ENCODE measurements at places on chromosomes 1 and 21.

DNA sequence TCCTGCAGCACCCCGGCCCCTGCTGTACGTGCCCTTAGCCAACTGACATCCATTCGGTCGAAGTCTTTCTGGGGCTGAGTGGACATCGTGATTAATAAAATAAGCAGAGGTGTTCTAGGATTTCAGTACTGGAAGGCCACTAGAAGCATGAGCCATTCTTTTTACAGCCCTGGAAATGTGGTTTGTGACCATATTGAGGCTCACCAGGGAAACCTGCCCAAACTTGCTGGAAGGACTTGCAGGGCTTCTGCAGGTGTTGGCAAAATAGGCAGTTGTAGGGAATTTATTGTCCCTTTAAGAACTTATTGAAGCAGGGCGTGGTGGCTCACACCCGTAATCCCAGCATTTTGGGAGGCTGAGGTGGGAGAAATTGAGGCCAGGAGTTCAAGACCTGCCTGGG, 80.8 kb downstream of the DOP1B start:
- DNase-seq: no peak

GRCh38 chr1:192904438-192904895, 95.6 kb downstream of the RGS2 start:
- DNase-seq: no peak

GRCh38 chr1:232422098-232422497, 207.8 kb downstream of the SIPA1L2 start:
- DNase-seq: peak; percentile 46

GRCh38 chr1:47979724-47980123, 17.5 kb downstream of the TRABD2B start:
- no peak for DNase-seq

DNA sequence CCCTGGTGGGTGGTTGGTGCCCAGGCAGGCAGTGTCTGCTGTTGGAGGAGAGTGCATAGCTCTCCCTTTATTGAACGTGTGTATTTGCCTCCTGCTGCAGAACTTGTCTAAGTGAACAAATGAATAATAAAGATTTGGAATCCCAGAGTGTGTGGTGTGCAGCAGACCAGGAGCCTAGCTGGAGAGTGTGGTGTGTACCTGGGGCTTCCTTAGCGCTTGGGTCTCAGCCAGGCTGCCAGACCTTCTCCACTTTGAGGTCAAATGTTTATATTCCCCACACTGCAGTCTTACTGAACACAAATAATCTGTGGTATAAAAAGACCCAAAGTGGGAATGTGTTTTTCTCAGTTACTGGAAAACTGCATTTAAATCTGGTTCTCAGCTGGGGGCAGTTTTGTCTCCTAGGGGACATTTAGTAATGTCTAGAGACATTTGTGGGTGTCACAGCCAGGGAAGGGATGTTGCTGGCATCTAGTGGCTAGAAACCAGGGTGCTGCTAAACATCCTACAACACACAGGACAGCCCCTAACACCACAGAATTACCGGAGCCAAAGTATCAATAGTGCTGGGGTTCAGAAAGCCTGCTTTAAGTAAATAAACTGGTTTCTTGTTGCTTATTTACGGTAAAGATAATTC, 23.6 kb downstream of the SLC37A1 start:
- DNase-seq: no peak

- DNase-seq: no peak
Observed at GRCh38 chr1:219296430-219297355, 123.0 kb downstream of the LYPLAL1 start.

GRCh38 chr1:199007423-199007822, 368.6 kb downstream of the PTPRC start:
- DNase-seq: no peak

- no peak for DNase-seq
Observed at GRCh38 chr1:28548318-28548717, 4.6 kb upstream of the TRNAU1AP start.

DNA sequence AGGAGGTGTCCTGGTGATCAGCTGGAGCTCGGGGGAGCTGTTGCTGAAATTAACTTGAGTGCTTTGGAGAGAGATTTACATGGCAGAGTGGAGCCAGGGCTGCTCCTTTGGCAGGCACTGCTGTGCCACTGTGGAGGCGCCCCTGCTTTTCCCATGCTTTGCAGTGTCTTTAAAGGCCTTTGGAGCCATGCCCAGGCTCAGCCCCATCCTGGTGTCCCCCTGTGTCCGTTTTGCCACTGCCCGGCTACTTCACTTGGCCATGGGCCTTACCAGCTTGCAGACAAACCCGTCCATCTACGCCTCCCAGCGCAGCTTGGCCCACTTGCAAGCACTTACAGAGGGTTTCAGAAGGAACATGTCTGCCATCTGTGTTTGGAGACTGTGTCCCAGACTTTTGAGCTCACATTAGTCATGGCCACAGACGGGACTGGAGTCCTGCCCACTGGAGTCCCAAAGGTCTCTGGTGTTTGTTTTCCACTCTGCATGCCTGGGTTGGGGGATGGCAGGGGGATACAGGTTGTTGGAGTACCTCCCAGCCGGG, 18.2 kb upstream of the LAMTOR5 start:
- no peak for DNase-seq

- DNase-seq: no peak
Observed at GRCh38 chr1:157095551-157095950, 4.1 kb downstream of the ETV3L start.

- DNase-seq: peak; percentile 53
Observed at GRCh38 chr1:25675729-25676476, 59.3 kb downstream of the MAN1C1 start.

DNA sequence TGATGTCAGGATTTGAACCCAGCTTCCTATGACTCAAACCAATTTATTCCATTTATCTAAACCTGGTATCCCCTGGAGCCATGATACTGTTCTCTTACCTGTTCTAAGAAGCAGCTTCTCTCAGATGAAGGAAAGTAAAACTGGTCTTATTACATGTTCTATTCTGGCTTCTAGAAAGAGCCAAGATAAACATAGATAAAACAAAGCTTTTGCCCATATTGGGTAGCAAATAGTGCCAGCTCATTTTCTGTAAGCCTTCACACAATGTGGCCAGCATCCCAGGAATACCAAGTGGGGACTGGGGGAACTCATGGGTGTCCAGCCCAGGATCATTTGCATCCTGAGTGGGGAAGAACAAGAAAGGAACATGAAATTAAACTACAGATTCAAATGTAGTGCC, 53.5 kb upstream of the EPHA8 start:
- no peak for DNase-seq

GRCh38 chr1:192534666-192535065, 40.9 kb upstream of the RGS1 start:
- DNase-seq: no peak

DNA sequence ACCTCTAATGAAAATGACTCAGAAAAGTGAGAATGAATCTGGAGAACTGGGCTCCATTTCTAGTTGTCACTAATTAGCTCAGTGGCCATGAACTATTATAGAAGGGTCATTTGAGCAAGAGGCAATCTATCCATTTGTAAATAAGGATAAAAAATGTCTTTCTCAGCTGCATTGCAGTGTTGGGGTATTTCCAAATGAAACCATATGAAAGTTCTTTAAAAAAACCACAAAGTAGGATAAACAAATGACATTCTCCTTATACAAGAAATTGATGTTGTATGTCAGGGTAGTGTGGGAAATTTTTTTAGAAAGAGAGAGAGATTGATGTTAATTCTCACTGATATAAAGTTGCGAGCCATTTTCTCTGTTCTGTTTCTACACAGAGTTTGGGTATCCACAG, 26.0 kb downstream of the FMO3 start:
- DNase-seq: no peak

- DNase-seq: no peak
Observed at GRCh38 chr1:226875641-226876295, 5.4 kb downstream of the PSEN2 start.

- no peak for DNase-seq
Observed at GRCh38 chr1:28199328-28200233, 23.1 kb upstream of the PTAFR start.

DNA sequence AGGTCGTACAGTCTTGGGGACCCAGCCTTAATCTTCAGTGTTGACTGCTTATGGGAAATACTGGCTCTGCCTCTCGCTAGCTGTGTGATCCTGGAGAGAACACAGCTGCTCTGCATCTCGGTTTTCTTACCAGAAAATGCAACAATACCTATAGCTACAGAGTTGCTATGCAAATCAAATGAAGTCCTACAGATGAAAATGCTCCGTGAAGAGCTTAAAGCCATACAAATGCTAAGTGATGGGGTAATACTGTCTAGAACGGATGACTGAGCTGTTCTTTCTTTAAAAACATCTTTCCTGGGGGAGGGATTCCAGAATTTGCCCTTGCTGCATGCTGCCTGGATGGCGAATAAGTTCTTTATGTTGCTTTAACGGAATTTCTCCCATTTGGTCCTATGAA, 132.0 kb downstream of the ZBTB18 start:
- DNase-seq: no peak

- DNase-seq: no peak
Observed at GRCh38 chr1:38225745-38226144, 179.2 kb upstream of the POU3F1 start.

- no peak for DNase-seq
Observed at GRCh38 chr1:231161667-231162296, at the start of gene TRIM67. TSS of gene TRIM67 (plus strand) at chr1:231162058. CDS start at chr1:231162970, 912 bp downstream.

GRCh38 chr1:235079443-235080296, 49.0 kb downstream of the TOMM20 start:
- DNase-seq: no peak

DNA sequence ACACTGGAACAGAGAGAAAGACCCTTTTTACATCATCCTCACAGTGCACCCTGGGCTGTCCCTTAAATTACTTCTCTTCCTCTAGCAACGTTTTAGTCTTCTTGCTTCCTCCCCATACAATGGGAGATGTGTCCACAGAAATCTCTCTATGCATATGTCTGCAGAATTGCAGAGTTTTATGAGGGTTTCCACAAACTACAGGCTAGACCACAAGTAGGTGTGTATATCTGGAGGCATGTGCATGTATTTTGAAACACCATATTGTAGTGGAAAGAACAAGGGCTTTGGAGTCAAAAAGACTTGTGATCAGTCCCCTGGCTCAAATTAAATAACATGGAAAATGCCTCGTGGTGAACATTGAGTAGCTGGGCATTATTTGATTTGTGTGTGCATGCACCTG, 121.3 kb upstream of the IPO9 start:
- no peak for DNase-seq

- DNase-seq: no peak
Observed at GRCh38 chr1:240000634-240001033, 91.0 kb upstream of the FMN2 start.

GRCh38 chr1:28580722-28581530, 11.1 kb upstream of the RAB42 start:
- peak; percentile 61 for DNase-seq

DNA sequence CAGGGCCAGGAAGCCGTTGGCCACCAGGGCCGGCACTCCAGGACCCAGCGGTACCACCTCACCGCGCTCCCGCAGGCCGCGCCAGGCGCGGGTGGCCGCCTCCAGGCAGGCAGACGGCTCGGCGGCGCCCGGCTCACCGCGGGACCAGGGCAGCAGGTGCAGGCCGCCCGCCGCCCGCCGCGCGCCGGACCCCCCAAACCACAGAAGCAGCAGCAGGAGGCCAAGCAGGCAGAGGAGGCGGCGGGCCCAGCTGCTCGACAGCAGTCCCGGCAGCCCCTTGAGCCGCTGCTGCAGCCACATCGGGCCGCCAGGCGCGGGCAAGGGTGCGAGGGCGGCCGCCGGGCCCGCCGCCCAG, 312 bp downstream of the KIAA2013 start:
- DNase-seq: no peak

GRCh38 chr1:67840449-67840848, 7.2 kb upstream of the GNG12 start:
- no peak for DNase-seq

- no peak for DNase-seq
Observed at GRCh38 chr1:169513208-169513607, 27.5 kb upstream of the SLC19A2 start.

DNA sequence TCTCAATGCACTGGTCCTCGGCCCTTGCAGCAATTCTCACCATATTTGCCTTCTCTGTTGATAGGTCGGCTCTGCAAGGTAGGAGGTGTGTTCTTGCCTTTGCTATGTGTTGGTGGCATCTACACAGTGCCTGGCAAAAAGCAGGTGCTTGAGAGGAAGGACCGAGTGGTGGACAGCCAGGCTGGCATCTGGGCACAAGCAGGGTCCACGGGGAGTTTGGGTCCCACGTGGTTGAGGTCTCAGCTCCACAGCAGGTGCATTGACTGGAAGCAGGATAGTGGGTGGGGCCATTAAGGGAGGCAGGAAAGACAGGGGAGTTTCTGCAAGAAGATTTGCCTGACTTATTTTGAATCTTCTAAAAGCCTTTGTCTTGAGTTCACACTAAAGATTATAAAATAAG, 81.2 kb upstream of the WNT4 start:
- no peak for DNase-seq

- no peak for DNase-seq
Observed at GRCh38 chr1:116982319-116983004, 19.1 kb upstream of the CD101 start.

DNA sequence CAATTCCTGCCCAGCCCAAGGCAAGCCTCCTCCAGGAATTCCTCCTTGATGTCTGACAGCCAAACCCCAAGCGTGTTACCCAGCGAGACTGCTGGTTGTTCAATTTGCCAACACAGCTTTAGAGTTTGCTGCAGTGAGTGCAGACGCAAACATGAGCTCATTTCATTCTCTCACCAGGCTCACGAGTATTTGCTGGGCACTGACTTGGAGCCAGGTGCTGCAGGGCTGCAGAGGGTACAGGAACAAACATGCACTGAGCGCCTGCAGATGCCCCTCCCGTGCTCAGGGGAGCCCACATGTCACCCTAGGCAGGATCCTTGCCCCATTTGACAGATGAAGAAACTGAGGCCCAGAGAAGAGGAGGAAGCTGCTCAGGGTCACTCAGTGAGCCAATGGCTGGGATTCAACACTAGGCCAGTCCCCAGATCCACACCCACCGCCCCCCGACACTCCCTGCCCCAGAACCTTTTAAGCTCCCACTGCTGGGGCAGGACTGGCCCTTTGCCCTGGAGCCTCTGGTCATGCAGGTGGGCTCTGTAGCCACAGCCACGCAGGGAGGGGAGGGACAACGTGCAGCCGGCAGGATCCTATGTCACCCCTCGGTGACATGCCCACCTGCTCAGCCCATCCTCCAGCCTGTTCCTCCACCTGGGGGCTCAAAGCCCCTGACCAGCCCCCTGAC, 363.7 kb downstream of the MATN1 start:
- no peak for DNase-seq

GRCh38 chr21:35179990-35180540, 131.0 kb upstream of the RUNX1 start:
- no peak for DNase-seq

GRCh38 chr1:237851210-237851845, 39.4 kb downstream of the ZP4 start:
- DNase-seq: no peak

DNA sequence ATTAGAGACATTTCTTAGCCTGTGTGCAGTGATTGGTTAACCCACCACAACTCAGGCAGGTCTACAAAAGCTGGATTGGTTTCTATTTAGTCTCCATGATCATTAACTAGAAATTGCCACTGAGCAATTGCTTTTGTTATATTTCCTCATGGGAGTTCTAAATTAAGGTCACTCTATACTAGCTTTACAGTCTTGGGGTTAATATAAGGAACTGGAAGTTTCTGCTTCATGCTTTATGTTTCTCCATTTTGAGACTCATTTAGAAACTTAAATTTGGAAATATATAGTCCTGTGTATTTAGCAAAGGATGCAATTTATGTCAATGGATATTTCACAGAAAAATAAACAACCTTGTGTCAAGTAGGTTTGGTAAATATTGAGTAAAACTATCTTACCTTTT, 137.5 kb downstream of the HLX start:
- no peak for DNase-seq

GRCh38 chr1:18875107-18875795, 15.8 kb upstream of the TAS1R2 start:
- DNase-seq: peak; percentile 11

GRCh38 chr1:22654692-22655091, 1.7 kb downstream of the C1QB start:
- DNase-seq: no peak

GRCh38 chr1:206075786-206076755, 23.1 kb downstream of the RHEX start:
- no peak for DNase-seq

Data from thymus (tissue), 14 donors.